ENCODE measurements at places on chromosomes 16 and 17.

- no peak for DNase-seq
These were observed 3.0 kb downstream of the RAB26 start for GRCh38 chr16:2151188-2152091.

DNA sequence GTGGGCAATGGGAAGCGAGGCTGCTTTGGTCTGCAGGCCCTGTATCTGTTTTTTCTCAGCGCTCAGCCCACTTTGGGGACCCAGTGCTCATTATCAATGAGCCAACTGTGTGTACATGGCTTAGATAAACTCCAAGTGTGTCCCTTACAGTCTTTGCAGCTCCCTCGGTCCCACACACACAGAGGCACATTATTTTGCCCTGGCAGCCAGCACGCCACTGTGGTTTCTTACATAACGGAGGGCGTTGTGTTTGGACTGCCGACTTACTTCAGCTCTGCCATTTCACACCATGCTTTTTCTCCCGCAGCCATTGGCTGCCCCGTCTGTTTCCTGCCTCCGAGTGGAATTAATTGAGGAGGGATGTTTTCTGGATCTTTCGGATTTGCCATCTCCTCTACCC, 56.5 kb upstream of the CLEC18A start:
- no peak for DNase-seq

- DNase-seq, result peak; percentile 19
These were observed 24.6 kb downstream of the NECAB2 start for GRCh38 chr16:83992624-83993023.

GRCh38 chr16:1941162-1942046, 1.6 kb downstream of the MSRB1 start:
- DNase-seq, result no peak

DNA sequence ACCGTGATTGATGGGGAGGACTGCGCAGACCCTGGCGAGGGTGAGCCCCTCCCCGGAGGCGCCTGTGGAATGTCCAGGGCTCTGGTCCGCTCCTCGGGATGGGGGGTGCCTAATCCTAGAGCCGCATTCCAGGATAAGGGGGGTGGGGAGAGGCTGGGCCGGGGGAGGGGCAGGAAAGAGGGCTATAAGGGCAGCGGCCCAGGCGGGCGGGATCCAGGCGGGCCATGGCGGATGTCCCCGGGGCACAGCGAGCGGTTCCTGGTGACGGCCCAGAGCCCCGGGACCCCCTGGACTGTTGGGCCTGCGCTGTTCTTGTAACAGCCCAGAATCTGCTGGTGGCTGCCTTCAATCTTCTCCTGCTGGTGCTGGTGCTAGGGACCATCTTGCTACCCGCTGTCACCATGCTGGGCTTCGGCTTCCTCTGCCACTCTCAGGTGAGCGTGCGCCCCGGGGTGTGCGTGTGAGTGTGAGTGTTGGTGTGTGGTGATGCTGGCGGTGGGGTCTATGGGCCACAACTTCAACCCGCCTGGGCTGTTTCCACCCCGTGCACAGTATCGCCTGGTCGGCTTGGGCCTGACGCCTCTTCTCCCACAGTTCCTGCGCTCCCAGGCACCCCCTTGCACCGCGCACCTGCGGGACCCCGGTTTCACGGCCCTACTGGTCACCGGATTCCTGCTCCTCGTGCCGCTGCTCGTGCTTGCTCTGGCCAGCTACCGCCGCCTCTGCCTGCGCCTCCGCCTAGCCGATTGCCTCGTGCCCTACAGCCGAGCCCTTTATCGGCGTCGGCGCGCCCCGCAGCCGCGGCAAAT, at the start of gene TMEM88:
Gene TMEM88, plus strand, starts transcription at position 216 of the 809 bp plus-strand sequence. Its CDS starts 9 bp downstream, at position 225.
- DNase-seq, result no peak
